ENCODE measurements at places on chromosomes 16 and 17. TPM values are rescaled to one million over a fixed set of nuclear protein-coding genes. Genes with fewer than 3 reads are reported as not detected.
A peak's percentile ranks its signal among the peaks of the same experiment; 100 is the strongest.

- H3K27me3 ChIP-seq: no peaks in the 10 kb centered on the region
- peaks cover 56% of the 10 kb centered on the region for H3K4me1 ChIP-seq
- H3K36me3 ChIP-seq: peaks cover 22% of the 10 kb centered on the region
- peak overlapping the region; percentile 89 for H3K4me3 ChIP-seq
- DNase-seq: no peak
Observed at GRCh38 chr17:35807371-35808144, 1.7 kb upstream of the TAF15 start.

- H3K27ac ChIP-seq: no peak overlapping the region
- H3K4me1 ChIP-seq: peaks cover 24% of the 10 kb centered on the region
- H3K27me3 ChIP-seq: peaks cover 3% of the 10 kb centered on the region
- DNase-seq: peak; percentile 41
Observed at GRCh38 chr17:75078284-75079022, 9.3 kb upstream of the SLC16A5 start.

Gene C16orf86
- total RNA-seq: 4.7 TPM

GRCh38 chr17:67025216-67025792 lies 19.1 kb upstream of the CACNG1 start:
- no peaks in the 10 kb centered on the region for H3K27me3 ChIP-seq
- H3K27ac ChIP-seq: no peak overlapping the region
- DNase-seq: no peak
- no peak overlapping the region for H3K4me3 ChIP-seq
- no peaks in the 10 kb centered on the region for H3K4me1 ChIP-seq

DNA sequence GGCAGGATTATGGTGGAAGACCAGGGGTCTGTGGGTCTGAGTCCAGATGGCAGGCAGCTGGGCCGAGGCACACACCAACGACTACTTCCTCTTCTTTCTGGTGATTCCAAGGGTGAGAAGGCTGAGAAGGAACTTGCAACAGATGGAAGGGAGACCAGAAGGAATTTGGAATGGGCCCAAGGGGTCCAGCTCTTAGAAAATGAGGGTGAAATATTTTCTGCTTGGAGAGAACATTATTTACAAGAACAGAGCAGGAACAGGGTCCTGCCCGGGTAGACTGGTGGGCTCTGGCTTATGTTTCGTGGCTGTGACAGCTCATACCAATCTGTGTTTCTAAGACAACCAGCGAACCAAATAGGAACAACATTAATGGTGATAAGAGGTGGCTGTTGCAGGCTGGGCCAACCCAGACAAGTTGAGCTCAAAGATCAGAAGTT lies 36.6 kb downstream of the CCDC42 start:
- H3K27ac ChIP-seq: no peak overlapping the region
- H3K4me1 ChIP-seq: no peaks in the 10 kb centered on the region
- no peak overlapping the region for H3K4me3 ChIP-seq
- peaks cover 3% of the 10 kb centered on the region for H3K27me3 ChIP-seq
- DNase-seq: no peak

GRCh38 chr16:79764415-79765110 lies 164.0 kb upstream of the MAF start:
- no peak overlapping the region for H3K27ac ChIP-seq
- no peak overlapping the region for H3K4me3 ChIP-seq
- H3K36me3 ChIP-seq: no peaks in the 10 kb centered on the region

- H3K27ac ChIP-seq: no peak overlapping the region
- H3K4me3 ChIP-seq: peak overlapping the region; percentile 66
- H3K4me1 ChIP-seq: peaks cover 37% of the 10 kb centered on the region
- peaks cover 8% of the 10 kb centered on the region for H3K27me3 ChIP-seq
- H3K36me3 ChIP-seq: peaks cover 8% of the 10 kb centered on the region
- DNase-seq: peak; percentile 74
Observed at GRCh38 chr17:83080858-83081683, 1.7 kb downstream of the METRNL start.

- no peak for DNase-seq
- H3K27me3 ChIP-seq: no peaks in the 10 kb centered on the region
- no peaks in the 10 kb centered on the region for H3K4me1 ChIP-seq
- no peak overlapping the region for H3K4me3 ChIP-seq
- no peak overlapping the region for H3K27ac ChIP-seq
Observed at GRCh38 chr17:44859701-44860100, 12.0 kb downstream of the HIGD1B start.

DNA sequence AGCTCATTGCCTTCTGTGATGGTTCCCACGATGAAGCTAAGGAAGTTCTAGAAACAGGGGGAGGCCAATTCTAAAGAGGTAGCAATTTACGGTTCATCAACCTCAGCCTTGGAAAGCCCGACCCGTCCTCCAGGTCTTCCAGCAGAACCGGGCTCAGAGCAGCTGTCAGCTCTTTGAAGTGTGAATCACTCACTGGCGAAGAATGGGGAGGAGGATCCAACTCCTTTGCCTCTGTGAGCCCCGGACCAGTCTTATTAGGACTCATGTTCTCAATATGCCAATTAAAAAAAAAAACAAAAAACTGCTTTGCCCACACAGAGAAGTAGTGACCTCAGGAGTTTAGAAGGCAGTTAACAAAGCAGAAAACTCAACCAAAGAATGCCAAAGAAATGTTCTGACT lies 31.4 kb downstream of the STX8 start:
- H3K4me1 ChIP-seq: no peaks in the 10 kb centered on the region
- H3K4me3 ChIP-seq: no peak overlapping the region
- no peak overlapping the region for H3K27ac ChIP-seq
- no peak for DNase-seq
- peaks cover 8% of the 10 kb centered on the region for H3K36me3 ChIP-seq
- H3K27me3 ChIP-seq: no peaks in the 10 kb centered on the region

Gene SLC38A8
- not detected for total RNA-seq
